ENCODE measurements at places on chromosomes 1 and 21. TPM values are rescaled to one million over a fixed set of nuclear protein-coding genes. Genes with fewer than 3 reads are reported as not detected.

- H3K36me3 ChIP-seq = no peaks in the 10 kb centered on the region
- H3K27ac ChIP-seq = no peak overlapping the region
- H3K4me3 ChIP-seq = no peak overlapping the region
- no peak for DNase-seq
- H3K27me3 ChIP-seq = peaks cover 6% of the 10 kb centered on the region
Observed at GRCh38 chr1:18118491-18118890, 10.9 kb downstream of the IGSF21 start.

GRCh38 chr21:35840197-35840799, 220.0 kb downstream of the SETD4 start:
- DNase-seq = peak; percentile 79
- no peaks in the 10 kb centered on the region for H3K36me3 ChIP-seq
- no peak overlapping the region for H3K4me3 ChIP-seq

GRCh38 chr1:37240897-37241296, 206.6 kb upstream of the GRIK3 start:
- no peaks in the 10 kb centered on the region for H3K36me3 ChIP-seq
- no peak overlapping the region for H3K27ac ChIP-seq
- peaks cover 2% of the 10 kb centered on the region for H3K27me3 ChIP-seq
- H3K4me3 ChIP-seq = no peak overlapping the region
- H3K4me1 ChIP-seq = no peaks in the 10 kb centered on the region

DNA sequence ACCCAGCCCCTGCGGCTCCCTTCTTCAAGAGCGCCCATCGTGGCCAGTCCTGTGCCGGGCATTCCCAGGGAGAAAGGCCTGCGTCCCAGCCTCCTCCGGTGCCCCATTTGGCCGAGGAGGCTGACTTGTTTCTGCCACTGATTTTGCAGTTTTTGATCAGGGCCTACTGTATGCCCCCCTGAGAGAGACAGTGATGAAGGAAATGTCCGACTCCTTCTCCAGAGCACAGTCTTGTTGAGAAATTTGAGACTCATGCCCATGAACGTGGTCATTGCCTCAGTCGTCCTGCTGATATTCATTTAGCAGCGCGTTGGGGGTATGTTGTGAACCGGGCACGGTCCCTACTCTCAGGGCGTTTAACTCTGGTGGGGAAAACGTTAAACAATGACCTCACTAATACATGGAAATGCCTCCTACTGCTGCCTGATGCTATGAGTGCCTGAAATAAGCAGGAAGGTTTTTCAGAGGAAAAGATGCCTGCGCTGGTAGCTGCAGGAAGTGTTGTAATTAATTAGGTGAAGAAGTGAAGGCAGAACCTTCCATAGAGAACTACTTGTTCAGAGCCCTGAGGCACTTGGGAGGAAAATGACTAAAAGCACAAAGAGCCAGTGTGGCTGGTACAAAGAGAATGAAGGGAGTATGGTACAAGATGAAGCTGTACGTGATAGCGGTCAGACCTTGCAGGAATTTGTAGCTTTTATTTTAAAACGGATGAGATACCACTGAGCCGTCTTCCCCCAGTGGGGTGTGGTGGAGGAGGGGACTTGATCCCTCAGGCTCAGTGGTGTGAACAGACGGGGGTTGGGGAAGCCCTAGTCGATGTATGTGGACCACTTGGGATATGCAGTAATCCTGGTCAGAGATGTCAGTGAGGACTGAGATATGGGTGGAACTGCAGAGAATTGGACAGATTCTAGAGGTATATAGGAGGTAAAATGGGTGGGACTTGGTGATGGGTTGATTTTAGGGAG, 730 bp downstream of the ZCCHC17 start:
- H3K4me1 ChIP-seq = peaks cover 16% of the 10 kb centered on the region
- peak overlapping the region; percentile 99 for H3K4me3 ChIP-seq
- peak; percentile 17 for DNase-seq
- H3K27me3 ChIP-seq = no peaks in the 10 kb centered on the region
- H3K36me3 ChIP-seq = no peaks in the 10 kb centered on the region

B3GALT5 gene
- total RNA-seq = 5.6 TPM

DNA sequence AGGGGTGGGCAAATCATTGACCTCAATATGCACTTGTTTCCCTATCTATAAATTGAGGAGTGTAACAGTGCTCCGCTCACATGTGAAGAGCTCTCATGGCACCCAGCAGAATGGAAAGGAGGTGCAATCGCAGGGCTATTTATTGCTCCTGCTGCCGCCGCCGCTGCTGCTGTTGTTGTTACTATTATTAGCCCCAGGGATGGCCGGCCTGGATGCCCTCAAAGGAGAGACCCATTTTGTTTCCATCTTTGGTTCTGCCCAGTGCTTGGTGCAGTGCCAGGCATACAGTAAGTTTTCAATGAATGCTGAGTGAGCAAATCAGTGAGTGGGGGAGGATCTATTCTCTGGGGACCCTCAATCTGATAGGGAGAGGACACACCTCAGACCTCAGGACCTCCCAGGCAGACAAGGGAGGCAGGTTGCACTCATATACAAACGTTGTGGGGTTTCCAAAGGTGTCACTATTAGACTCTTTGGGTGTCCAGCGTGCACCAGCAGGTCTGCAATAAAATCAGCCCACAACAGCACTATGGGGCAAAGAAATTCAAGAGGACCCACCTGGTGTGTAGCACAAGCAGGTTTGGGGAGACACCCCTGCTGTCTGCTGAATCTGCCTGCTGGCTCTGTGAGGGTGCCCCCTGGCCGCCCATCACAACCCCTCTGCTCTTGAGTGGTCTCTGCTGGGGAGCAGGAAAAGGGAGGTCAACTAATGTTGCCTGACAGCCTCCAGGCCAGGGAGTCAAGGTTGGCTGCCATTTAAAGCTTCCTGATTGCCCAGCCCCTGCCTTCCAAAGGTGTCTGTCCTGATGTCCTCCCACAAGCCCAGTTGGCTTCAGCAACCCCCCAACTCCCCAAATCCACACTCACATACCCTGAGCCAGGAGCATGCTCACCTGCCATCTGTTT, 136.3 kb downstream of the ACTL8 start:
- H3K27ac ChIP-seq = no peak overlapping the region
- no peak for DNase-seq
- no peak overlapping the region for H3K4me3 ChIP-seq
- H3K4me1 ChIP-seq = peaks cover 7% of the 10 kb centered on the region
- H3K36me3 ChIP-seq = no peaks in the 10 kb centered on the region
- no peaks in the 10 kb centered on the region for H3K27me3 ChIP-seq

GRCh38 chr1:173257805-173258204, 50.7 kb upstream of the TNFSF4 start:
- no peak overlapping the region for H3K4me3 ChIP-seq
- H3K36me3 ChIP-seq = no peaks in the 10 kb centered on the region
- H3K27ac ChIP-seq = no peak overlapping the region
- no peaks in the 10 kb centered on the region for H3K27me3 ChIP-seq
- no peaks in the 10 kb centered on the region for H3K4me1 ChIP-seq
- no peak for DNase-seq

DNA sequence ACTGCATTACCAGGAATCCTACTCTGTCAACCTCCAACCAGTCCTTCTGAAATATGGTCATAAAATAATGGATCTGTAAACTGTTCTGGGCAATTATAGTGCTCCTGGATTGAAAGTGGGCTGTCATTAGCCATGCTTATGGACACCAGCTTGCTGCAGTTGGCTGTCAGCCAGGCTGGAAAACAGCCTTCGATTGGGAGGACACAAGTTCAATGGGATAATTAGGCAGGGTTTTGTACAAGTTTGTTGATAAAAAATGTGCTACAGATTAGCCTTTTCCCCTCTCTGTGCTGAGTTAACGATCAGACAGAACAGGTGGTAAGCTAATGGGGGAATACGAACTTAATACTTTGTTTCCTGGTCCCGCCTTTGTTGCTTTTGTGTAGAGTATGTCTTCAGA, 413.9 kb downstream of the DUSP10 start:
- peak; percentile 35 for DNase-seq
- H3K4me1 ChIP-seq = no peaks in the 10 kb centered on the region
- no peak overlapping the region for H3K27ac ChIP-seq
- no peak overlapping the region for H3K4me3 ChIP-seq

- H3K4me1 ChIP-seq = no peaks in the 10 kb centered on the region
- no peak overlapping the region for H3K4me3 ChIP-seq
- H3K27ac ChIP-seq = no peak overlapping the region
- no peak for DNase-seq
Observed at GRCh38 chr1:67983867-67984266, 66.6 kb downstream of the DIRAS3 start.

DNA sequence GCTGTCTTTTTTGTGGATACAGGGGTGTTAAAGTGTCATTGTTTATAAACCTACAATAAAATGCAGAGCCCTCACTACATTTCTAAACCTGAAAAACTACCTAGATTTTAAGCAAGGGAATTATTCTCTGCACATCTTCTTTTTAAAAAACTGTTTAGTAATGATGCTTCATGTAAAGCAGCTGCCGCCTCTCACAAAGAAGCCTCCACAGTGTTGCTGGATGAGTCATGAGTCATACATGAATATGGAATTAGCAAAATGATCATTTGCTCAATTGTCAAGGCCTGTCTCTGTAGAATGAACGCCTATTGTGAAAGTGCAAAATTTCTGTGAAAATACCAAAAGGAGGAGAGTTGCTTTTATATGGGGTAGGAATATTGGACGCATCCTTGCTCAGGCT, 259.5 kb upstream of the CHRM3 start:
- no peak for DNase-seq
- no peak overlapping the region for H3K4me3 ChIP-seq
- no peaks in the 10 kb centered on the region for H3K36me3 ChIP-seq
- no peaks in the 10 kb centered on the region for H3K4me1 ChIP-seq
- H3K27me3 ChIP-seq = no peaks in the 10 kb centered on the region

DNA sequence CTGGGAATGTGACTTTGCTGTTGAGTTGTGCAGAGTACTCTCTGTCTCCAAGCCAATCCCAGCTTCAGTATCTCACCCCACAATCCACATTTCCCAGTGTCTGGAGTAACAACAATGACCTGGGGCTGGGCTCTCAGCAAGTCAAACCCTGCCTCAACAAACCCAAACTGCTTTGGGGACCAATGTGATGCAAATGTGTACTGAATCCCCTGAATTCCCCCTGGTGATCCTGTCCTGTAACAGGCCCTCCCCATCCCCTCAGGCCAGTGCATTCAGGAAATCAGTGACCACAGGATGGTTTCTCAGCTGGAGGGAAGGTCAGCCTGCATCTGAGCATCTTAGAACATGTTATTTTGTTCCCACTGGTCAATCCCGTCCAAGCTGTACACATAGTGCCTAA, 36.7 kb upstream of the HAO2 start:
- no peaks in the 10 kb centered on the region for H3K36me3 ChIP-seq
- DNase-seq = no peak
- no peak overlapping the region for H3K4me3 ChIP-seq
- no peaks in the 10 kb centered on the region for H3K4me1 ChIP-seq

ANGPTL3 gene
- 0.41 TPM for total RNA-seq

DNA sequence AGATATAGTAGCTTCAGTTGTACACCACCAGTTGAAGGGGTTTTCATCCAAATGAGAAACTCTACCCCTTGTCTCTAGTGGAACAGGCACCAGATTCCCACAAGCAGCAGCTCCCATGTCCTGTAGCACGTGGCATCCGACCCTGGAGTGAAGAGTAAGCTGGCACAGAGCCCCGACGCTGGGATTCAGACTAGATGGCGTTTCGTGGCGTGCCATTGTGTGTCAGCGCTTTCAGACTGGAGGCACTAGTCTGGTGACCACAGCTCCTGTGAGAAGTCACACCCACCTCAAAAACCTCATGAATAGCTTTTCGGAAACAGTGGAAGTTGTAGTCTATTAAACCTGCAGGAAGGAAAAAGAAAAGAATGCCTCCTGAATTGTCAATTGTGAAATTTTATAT, 20.2 kb downstream of the RRAGC start:
- no peaks in the 10 kb centered on the region for H3K4me1 ChIP-seq
- no peaks in the 10 kb centered on the region for H3K27me3 ChIP-seq
- no peak overlapping the region for H3K4me3 ChIP-seq
- no peak for DNase-seq
- H3K27ac ChIP-seq = no peak overlapping the region

CLDN19 gene
- 23.2 TPM for total RNA-seq

- H3K27ac ChIP-seq = no peak overlapping the region
- no peaks in the 10 kb centered on the region for H3K4me1 ChIP-seq
- no peaks in the 10 kb centered on the region for H3K36me3 ChIP-seq
- H3K4me3 ChIP-seq = no peak overlapping the region
Observed at GRCh38 chr1:41762251-41762650, 156.5 kb downstream of the HIVEP3 start.

DNA sequence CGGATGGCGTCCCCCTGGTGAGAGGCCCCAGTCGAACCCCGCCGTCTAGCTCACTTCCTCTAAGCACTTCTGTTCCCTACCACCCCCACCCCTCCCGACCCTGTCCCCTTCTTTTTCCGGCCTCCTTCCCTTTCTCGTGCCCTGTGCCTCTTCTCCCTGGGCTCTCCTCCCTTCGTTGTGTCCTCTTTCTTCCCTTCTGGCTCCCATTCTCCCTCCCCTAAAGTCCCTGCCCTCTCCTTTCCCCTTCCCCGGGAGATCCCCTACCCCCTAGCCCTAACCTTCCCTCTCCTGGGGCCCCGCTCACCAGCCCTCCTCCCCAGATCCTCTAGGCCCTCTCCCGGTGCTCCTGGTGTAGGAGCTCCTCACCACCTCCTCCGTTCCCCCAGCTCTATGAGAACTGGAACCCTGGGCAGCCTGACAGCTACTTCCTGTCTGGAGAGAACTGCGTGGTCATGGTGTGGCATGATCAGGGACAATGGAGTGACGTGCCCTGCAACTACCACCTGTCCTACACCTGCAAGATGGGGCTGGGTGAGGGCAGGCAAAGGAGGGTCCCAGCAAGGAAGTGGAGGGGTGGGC, 15.9 kb downstream of the BCAN start:
- H3K27ac ChIP-seq = no peak overlapping the region
- DNase-seq = peak; percentile 49
- no peak overlapping the region for H3K4me3 ChIP-seq
- no peaks in the 10 kb centered on the region for H3K36me3 ChIP-seq
- H3K4me1 ChIP-seq = no peaks in the 10 kb centered on the region
- H3K27me3 ChIP-seq = peaks cover 25% of the 10 kb centered on the region

RIPPLY3 gene
- 0.31 TPM for total RNA-seq

DNA sequence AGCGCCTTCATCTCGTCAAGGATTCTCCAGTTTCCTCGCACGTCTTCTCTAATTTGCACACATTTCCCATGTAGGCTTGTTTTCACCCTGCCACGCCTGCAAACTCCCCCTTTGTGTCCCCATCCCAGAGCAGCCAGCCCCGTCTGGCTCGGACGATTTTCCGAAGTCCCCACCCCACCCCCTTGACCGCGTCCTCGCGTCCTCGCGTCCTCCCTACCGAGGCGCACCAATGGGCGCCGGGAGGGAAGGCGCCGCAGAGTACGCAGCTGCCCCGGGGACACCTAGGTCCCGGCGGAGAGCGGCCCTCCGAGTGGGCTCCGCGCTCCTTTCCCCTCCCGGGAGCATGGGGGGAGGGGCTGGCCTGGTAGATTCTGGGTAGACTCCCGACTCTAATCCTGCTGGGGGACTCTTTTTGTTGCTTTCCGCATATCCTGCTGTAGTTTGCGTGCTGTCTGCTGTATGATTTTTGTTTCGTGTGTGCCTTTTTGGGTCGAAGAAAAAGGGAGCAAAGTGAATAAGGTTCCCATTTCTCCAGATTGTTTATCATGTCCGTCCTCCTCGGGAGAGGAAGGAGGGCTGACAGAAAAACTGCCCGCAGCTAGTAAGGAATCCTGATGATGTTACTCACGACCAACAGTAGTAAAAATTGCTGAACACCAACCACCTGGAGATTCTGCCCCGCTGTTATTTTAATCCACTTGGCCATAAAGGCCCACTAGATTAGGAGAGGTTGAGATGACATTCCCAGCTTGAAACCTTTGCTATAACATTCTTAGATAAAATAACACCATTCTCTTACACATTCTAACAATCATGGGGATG, 1.5 kb downstream of the CACHD1 start:
- peaks cover 12% of the 10 kb centered on the region for H3K4me1 ChIP-seq
- peak overlapping the region; percentile 46 for H3K27ac ChIP-seq
- H3K27me3 ChIP-seq = no peaks in the 10 kb centered on the region
- peak overlapping the region; percentile 74 for H3K4me3 ChIP-seq

- peaks cover 10% of the 10 kb centered on the region for H3K4me1 ChIP-seq
- H3K27ac ChIP-seq = no peak overlapping the region
- H3K4me3 ChIP-seq = no peak overlapping the region
- H3K27me3 ChIP-seq = no peaks in the 10 kb centered on the region
Observed at GRCh38 chr1:47926461-47926999, 70.7 kb downstream of the TRABD2B start.
